Stimulated activated CD8-positive, alpha-beta memory T cell treated with anti-CD3 and anti-CD28 coated beads, Interleukin-7, amount 100 ng/mL, for 24 hours (primary cell): ENCODE measurements at places on chromosomes 16 and 17.

DNA sequence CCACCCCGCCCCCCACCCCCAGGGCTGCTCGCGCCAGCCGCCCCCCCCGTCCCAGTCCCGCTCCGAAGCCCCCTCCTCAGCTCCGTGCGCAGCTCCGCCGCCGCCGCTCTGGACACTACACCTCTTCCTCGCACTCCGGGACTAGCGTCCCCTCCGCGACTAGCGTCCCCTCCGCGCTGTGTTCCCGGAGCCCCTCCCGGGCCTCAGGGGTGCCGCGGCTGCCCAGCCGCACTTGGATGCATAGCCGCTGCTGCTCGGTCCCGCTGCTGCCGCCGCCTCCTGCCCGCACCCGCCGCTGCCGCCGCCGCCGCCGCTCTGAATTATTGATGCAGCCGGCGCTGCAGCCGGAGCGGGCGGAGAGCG, at the start of gene CBLN1:
CBLN1 (minus strand) TSS at position 359 of the 363 bp plus-strand sequence. CDS start 373 bp downstream, outside the sequence.
- DNase-seq: no peak

- no peak for DNase-seq
Measured at GRCh38 chr16:88508868-88509748, 56.0 kb downstream of the ZFPM1 start.

- DNase-seq: no peak
Measured at GRCh38 chr17:77153472-77153871, 12.7 kb downstream of the SEC14L1 start.

- no peak for DNase-seq
Measured at GRCh38 chr16:69237296-69237695, 50.3 kb downstream of the SNTB2 start.

- DNase-seq: no peak
Measured at GRCh38 chr16:72517154-72517553, 345.2 kb upstream of the PMFBP1 start.

GRCh38 chr17:42313773-42314566, 25.7 kb downstream of the STAT5A start:
- DNase-seq: no peak

DNA sequence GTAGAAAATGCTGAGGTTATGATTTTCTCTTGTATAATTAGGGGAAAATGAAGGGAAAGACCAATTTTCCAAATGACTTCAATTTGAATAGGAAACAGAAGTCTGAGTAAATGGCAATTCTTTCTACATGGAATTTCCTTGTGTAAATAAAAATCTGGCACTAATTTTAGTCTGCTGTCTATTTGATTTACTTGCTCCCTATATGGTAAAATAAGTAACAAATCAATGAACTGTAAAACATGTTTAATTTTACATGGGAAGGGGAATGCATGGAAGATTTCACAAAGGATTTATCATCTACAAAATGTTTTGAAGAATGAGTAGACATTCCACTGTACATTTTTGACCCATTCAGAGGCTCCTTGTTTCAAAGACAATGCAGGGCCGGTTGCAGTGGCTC, 811.6 kb upstream of the GOT2 start:
- DNase-seq: no peak

GRCh38 chr17:42411361-42411760, 11.7 kb downstream of the CAVIN1 start:
- DNase-seq: no peak

GRCh38 chr17:1931844-1932579, 93.1 kb downstream of the RTN4RL1 start:
- no peak for DNase-seq

GRCh38 chr17:46756861-46757260, 61.6 kb downstream of the WNT3 start:
- DNase-seq: no peak

DNA sequence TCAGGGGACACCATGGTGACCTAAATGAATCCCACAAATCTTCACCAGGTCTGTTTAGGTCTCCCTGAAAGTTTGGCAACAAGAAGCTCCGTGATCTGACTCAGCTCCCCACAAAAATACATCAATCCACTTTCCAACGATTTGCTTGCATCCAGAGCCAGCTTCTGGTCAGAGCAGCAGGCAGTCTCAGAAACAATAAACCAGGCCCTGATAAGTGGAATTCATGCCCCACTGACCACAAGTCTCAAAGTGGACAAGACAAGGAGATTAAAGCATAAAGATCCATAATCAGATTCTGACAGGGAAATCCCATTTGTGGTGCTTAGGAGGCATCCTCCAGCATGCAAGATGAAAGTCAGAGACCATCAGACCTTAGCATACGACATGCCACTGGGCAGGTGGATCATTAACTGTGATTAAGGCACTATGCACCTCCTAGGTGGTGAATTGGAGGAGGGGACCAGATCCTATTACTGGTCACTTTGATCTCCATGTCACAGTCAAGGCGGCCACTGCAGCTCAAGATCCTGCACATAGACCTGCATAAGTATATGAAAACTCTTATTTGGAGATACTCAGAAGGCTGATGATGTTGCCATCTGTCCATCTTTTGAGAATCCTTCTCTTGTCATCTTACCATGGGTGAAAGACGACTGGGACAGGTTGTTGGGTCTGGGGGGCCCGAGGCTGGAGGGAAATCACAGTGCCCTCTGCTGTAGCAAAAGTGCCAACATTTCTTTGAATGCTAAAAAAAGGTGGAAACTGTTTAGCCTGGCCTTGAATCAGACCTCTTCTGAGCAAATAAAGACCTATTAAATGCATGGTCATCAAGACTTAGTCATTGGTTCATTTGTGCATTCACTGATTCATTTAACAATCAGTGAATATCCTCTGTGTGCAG, 309.2 kb upstream of the CCL2 start:
- DNase-seq: no peak

- no peak for DNase-seq
Measured at GRCh38 chr17:42402117-42402516, 13.9 kb upstream of the STAT3 start.

DNA sequence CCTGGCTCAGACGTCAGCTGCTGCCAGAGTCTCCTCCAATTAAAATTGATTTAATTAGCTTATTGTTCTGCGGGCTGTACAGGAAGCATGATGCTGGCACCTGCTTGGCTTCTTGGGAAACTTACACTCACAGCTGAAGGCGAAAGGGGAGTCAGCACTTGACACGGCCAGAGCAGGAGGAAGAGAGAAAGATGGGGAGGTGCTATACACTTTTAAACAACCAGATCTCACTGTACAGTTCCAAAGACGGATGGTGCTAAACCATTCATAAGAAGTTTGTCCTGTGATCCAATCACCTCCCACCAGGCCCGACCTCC, 1.4 kb upstream of the PRDM7 start:
- DNase-seq: no peak

DNA sequence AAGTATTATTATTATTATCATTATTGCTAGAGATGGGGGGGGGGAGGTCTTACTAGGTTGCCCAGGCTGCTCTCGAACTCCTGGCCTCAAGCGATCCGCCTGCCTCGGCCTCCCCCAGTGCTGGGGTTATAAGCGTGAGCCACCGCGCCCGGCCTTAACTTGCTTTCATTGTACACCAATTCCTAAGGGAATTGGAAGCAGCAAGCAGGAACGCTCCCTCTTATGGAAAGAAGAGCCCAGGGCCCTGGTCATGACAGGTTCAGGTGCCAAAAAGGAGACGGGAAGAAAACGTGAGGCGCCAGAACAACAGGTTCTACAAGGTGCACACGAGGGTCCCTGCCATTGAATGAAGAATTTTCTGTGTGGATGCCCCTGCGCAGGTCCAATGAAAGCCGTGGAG, 540 bp upstream of the RPL38 start:
- DNase-seq: no peak

GRCh38 chr17:69539274-69539673, 124.8 kb downstream of the MAP2K6 start:
- DNase-seq: no peak

GRCh38 chr16:22623351-22623781, 112.7 kb downstream of the NPIPB5 start:
- no peak for DNase-seq

DNA sequence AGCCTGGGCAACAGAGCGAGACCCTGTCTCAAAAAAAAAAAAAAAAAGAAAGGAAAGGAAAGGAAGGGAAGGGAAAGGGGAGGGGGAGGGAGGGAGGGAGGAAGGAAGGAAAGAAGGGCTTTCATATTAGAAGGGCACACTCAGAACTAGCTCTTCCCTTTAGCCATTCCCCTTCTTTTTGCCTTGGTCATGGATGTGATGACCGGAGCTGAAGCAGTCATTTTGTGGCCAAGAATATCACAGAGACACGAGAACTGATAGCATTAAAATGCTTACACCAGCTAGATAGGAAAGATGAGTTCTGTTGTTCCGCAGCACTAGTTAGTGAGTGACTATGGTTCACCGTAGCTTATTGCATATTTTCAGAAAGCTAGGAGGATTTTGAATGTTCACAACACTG, 32.8 kb upstream of the TNRC6A start:
- no peak for DNase-seq
